ENCODE measurements at places on chromosomes 3 and 15.

DNA sequence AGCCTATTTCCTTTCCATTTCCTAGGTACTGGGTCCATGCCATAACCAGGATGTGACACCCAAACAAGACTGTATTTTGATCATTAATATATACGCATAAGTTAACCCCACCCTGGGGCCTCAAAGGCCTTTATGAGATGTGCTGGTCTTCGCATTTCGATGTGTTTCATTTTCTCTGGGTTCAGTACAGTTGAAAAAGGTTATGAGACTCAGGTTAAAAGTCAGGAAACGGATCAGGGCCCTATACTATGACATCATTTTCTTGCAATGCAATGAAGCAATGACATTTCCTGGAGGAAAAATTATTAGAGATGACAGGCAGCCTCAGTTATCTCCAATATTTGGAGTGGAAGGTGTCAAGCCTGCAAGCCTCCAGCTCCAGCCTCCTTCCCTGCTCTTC lies 31.7 kb downstream of the TMEM212 start:
- DNase-seq, result no peak

GRCh38 chr3:124636101-124636862 lies 94.0 kb upstream of the UMPS start:
- no peak for DNase-seq

DNA sequence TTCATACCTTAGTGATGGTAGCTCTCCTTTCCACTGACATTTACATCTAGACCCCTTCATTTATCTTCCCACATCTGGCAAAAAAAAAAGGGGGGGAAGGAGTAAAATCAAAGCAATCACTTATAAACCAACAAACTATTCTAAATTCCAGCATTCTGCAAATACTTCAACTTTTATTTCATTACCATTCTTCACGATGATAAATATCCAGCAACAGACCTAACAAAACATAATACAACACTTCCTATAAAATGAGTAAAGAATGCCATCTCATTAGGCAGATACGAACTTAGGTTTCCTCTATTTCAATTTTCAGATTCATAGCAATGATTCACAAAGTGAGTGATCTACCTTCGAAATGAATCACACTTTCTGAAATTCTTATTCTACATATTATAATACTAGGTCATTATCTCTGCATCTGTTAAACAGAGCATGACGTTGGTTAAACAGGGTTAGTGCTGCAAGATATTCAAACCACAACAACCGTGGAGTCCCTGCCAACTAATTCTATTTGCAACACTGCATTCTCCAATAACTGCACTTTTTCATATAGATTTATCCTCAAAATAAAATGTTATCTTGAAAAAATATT lies at the start of gene LRRFIP2:
Gene LRRFIP2, minus strand, starts transcription at position 51 of the 595 bp plus-strand sequence. CDS start 25,599 bp downstream, outside the sequence.
- DNase-seq, result no peak

DNA sequence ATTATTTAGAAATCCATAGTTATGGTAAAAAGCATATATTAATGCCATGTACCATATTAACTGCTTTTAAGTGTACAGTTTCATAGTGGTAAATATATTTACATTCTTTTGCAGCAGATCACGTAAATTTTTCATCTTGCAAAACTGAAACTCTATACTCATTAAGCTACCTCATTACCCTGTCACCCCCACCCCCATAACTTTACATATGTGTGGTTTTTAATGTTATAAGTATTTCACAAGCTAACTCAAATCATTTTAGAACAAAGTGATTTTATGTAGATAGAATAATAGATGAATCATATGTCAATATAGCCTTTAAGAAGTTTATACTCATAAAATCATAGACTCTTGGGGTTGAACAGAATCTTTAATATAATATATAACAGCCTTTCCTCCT lies 7.1 kb upstream of the TP63 start:
- DNase-seq, result no peak

DNA sequence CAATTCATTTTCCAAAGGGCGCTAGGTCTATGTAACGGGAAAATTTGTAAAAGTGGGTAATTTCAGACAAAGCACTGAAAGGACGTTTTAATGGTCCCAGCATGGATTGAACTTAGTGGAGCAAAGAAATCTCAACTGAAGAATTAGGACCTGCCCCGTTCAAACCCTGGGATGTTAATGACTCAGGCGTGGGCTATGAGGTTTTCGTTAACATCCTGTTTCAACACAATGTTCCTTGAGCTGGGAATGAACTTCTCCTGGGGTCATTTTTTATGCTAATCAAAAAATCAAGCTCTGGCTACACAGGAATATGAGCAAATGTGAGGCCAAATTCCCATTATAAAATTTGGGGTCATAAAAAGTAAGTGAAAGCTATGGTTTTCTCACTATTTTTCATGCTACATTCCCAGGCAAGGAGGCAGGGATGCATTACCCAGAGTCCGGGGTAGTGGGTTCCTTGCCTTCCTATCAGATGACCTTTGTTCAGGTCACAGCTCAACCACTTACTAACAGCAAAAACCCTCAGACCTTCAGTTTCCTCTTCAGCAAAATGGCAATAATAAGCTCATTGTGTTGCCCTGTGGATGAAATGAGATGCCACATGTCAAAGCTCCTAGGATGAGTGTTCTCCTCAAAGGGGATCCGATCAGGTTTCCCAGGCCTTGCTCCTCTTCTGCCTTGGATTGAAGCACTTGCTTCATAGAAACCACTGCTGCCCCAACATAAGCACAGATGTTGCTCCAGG lies 271.4 kb downstream of the ARRDC4 start:
- DNase-seq, result no peak

Measured in GM18507 (cell line).